Suppressor macrophage (primary cell): ENCODE measurements at places on chromosomes 2 and 18.

DNA sequence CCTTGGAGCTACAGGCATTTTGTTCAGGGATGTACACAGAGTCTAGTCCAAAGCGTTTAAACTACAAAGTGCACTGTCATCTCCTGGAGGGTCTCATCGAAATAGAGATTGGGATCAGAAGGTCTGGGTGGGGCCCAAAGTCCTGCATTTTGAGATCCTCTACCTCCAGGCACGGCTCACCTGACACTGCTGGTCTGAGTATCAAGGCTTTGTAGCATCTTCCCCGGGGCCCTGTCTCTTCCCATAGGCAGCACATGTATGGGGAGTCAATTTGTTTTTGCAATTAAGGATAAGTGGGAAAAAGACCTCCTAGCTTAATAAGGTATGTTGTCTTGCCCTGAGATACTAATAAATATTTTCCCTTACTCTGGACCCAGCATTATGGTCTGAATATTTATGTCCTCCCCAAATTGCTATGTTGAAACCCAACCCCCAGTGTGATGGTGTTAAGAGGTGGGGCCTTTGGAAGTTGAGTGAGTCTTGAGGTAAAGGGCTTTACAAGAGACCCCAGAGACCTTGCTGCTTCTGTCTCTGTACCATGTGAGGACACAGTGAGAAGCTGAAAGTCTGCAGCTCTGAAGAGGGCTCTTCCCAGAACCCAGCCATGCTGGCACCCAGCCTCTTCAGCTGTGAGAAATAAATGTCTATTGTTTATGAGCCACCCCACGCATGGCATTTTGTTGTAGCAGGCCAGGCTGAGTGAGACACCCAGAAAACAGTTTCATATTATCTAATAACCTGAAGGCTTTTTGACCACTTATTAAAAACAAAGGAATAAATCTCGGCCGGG is 258.7 kb upstream of the HS6ST1 start:
- no peak for DNase-seq

DNA sequence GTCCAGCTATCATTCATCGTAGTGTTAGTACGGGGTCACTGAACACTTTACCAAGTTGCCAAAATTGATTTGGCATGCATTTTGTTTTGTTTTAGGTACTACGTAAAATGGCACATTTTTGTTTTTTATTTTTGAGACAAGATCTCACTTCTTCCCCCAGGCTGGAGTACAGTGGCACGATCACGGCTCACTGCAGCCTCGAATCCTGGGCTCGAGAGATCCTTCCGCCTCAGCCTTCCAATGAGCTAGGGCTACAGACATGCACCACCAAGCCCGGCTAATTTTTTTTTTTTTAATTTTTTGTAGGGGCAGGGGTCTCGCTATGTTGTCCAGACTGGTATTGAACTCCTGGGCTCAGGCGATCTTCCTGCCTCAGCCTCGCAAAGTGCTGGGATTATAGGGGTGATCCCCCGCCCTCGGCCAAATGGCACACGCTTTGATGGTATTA is 786 bp downstream of the TAF1B start:
- no peak for DNase-seq

DNA sequence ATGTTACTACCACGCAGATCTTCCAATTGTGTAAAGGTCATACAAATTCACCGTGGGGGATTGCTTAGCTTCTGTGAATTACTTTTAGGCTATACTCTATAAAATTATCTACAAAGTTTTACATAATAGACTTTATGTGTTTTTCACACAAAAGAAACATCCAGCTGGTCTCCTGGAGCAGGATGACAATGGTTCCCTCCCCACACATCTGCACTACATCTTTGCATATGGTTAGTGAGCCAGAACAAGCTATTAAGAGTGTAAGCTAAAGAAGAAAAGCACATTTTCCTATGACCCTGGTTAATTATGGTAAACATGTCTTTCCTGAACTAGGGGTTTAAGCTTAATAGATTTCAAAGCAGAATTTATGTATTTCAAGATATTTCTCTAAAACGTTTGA is 295.1 kb downstream of the ASXL3 start:
- DNase-seq, result no peak

DNA sequence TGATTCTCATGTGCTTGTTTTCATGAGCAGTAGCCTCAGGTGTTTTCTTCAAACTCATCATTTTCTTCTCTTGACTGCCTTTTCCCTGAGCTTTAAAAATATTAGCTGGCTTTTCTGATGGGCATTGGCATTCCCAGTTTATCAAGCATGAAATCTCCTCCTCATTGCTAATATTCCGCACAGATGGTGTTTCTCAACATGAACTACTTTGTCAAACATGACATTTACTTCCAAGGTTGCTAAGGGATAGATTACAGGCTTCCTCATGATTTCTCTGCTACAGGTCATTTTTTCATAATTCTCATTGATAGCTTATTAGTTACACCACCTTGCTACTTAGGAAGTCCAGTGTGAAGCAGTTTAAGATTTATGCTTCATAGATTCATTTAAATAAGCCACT is 1116.9 kb upstream of the CNTNAP5 start:
- DNase-seq, result no peak

- no peak for DNase-seq
These were observed 13.8 kb upstream of the YWHAQ start for GRCh38 chr2:9644603-9645002.
